ENCODE measurements at places on chromosomes 16 and 17.

GRCh38 chr16:50889276-50889675 is 147.4 kb downstream of the CYLD start:
- DNase-seq, result no peak

GRCh38 chr17:40121181-40122135 is at the start of gene MSL1:
TSS of gene MSL1 (plus strand) at chr17:40121971. CDS start at chr17:40122613, 642 bp downstream.
- DNase-seq, result peak; percentile 81

- no peak for DNase-seq
Observed at GRCh38 chr17:50330151-50330775, 15.7 kb upstream of the XYLT2 start.

DNA sequence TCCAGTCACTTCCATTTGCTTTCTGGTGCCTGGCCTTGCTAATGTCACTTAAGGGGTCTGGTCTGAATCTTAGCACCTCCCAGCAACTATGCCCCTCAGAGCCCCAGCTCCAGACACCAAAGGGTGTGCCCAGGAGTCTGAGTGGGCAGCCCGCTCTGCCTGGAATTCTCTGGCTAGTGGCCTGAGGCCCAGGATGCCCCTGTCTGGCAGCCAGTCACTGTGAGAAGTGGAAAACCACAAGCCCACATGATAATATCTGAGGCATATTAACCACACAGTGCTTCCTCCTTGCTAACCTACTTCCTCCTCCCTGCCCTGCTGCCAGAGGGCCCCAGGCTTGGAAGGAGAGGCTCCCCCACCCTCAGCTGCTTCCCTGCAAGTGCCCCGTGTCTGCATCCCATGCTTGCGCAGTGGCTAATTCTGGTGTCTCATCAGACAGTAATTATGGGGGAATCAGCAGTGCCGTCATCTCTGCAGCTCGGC is 14.0 kb downstream of the SRCIN1 start:
- no peak for DNase-seq

DNA sequence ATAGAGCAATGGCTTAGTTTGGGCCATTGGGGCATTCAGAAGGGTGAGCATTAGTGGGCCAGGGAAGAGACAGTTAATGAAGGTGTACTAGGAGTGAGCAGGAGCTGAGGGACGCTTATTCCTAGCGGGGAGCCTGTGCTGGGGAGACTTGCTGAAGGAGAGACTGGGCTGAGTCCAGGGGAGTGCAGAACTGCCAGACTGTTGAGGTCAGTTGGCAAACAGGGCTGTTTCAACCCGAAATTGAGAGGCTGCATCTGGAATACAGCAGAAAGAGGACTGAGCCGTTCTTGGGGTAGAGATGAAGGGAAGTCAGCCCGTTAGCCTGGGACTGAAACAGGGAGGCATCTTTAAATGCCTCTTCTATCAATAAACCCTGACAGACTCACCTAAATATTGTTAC is 33.2 kb downstream of the MAP2K6 start:
- no peak for DNase-seq

GRCh38 chr16:10589109-10589508 is 8.7 kb upstream of the EMP2 start:
- no peak for DNase-seq

GRCh38 chr17:42928714-42929496 is 28.3 kb downstream of the G6PC1 start:
- DNase-seq, result peak; percentile 64

GRCh38 chr16:46927273-46927672 is 43.1 kb downstream of the GPT2 start:
- no peak for DNase-seq

DNA sequence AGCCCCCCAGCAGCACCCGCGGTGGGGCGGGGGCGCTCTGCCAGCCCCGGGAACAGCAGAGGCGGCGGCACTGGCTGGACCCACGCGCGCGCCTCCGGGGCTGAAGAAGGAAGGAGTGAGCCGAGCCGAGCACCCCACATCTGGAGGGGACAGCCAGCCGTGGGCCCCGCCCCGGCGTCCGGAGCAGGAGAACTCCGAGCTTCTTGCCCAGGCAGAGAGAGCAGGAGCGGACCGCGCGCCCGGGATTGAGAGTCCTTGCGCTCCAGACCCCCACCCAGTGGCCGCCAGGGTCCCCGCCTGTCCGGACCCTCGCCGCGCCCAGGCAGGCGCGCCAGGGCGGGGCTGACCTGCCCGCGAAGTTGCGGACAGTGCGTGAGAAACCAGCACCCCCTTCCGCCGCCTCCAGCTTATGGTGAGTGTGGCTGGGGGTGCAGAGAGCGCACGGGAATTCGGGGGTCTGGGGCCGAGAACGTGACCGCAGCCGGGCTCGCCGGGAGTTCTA is 921.9 kb upstream of the EEF2KMT start:
- DNase-seq, result no peak

DNA sequence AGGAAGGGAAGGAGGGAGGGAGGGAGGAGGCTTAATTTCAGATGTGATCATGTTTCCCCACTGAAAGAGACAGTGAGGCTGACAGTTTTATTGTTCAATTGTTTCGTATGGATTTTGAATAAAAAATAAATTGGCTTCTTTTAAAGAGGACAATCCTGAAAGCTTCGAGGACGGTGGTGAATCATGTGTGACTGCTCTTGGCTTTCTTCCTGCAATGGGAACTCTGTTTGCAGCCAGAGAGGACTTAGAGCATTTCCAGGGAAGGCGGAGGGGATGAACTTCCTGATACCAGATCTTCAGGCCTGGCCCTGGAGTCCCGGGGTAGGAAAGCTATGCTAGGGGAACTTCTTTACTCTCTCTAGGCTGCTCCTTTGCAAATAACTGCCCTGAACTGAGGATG is 72.8 kb upstream of the C16orf82 start:
- DNase-seq, result no peak

DNA sequence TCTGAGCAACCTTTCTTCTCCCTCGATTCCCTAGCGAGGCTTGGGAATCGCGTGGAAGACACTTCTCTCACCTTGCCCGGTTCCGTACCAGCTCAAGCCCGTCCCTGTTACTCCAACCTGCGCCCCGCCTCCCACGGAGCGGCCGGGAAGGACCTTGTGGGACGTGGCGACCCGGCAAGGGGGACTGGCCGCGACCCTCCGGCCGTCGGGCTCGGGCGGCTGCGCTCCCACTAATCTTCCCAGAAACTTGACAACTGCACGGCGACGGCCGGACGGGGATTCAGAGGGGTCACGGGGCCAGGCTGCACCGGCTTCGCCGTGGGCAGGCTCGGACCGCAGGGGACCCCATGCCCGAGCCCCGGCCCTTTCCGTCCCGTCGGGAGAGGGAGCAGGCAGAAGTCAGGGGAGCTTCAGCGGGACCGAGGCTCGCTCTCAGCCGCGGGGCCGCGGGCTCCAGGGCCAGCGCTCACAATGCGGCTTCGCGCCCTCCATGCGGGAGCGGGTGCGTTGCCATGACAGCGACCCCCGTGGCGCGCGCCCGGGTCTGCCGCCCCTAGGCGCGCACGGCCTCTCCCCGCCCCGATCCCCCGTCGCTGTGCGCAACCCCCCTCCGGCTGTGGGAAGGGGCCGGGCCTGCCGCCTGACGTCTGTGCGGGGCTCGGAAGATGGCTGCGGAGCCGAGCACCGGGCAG is at the start of gene SGSM2:
Gene SGSM2 (plus strand): TSS at position 650 of the 692 bp plus-strand sequence. CDS start 188 bp downstream, outside the sequence.
- DNase-seq, result peak; percentile 51

GRCh38 chr16:86961171-86961601 is 356.0 kb downstream of the C16orf95 start:
- DNase-seq, result no peak

DNA sequence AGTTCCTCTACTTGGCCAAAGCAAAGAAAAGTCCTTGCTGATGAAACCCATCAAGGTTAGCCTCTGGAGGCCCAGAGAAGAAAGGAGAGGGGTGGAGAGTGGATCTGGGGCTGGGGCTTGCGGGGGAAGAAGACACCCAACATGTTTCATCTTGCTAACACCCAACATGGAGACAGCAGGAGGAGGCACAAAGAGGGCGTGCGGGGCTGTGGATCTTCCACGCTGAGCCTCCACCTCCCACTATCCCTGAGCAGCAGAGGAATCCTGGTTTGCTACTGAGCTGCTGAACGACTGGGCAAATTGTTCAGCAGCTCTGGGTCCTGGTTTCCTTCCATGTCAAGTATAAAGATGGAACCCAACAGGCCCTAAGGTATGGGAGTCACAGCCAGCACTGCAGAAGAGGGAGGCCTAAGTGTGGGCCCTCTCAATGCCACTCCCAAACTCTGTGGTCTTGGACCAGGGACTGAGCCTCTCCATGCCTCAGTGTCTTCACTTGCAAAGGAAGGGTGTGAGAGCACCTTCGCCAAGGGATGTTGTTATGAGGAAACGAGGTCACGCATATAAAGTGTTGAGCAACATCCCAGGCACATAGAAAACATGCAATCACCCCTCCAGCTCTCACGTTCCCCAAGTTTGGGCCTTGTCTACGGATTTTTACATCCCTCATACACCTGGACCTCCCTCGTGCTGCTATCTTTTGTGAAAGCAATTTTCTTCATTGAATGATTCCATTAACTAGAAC is 122.5 kb downstream of the XYLT1 start:
- DNase-seq, result no peak

GRCh38 chr16:324451-325334 is 27.8 kb downstream of the AXIN1 start:
- DNase-seq, result no peak

GRCh38 chr17:48997103-48997826 is at the start of gene IGF2BP1:
TSS of gene IGF2BP1 (plus strand) at chr17:48997385. CDS start at chr17:48997746, 361 bp downstream.
- no peak for DNase-seq

GRCh38 chr16:17775061-17775460 is 304.3 kb upstream of the XYLT1 start:
- DNase-seq, result no peak
